ENCODE measurements at places on chromosomes 6 and 20.

DNA sequence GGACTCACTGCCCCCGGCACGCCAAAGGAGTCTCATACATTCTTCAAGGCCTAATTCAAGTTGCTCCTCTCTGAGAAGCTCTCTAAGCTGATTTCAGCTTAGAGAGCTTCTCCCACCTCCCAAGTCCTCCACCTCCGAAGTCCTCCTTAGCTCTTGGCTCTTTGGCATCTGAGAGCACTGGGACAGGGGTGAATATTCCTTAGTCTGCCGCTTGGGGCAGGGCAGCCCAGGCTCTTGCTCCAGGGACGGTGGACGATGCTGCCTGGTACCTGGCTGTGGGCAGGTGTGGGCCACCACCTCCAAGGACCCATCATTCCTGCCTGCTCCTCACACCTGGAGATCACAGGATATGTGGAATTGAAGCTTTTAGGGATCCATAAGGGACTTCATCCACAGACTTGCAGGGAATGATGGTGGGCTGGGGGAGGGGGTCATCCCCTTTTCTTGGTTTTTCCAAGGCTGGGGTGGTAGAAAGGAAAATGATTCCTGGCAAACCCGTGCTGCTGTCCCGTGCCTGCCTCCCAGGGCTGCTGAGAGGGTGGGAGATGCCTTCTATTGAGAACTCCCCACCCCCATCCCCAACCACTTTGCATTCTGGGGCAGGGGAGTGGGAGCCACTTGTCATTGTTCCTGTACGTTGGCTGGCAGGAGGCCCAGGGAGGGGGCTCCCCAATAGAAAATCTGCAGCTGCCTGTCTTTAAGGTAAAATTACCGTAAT lies 57.4 kb downstream of the ARHGAP40 start:
- DNase-seq: peak; percentile 53

GRCh38 chr6:88563277-88563625 lies 397.1 kb upstream of the CNR1 start:
- no peak for DNase-seq

- no peak for DNase-seq
These were observed 85.7 kb upstream of the RGS17 start for GRCh38 chr6:153216789-153217188.

DNA sequence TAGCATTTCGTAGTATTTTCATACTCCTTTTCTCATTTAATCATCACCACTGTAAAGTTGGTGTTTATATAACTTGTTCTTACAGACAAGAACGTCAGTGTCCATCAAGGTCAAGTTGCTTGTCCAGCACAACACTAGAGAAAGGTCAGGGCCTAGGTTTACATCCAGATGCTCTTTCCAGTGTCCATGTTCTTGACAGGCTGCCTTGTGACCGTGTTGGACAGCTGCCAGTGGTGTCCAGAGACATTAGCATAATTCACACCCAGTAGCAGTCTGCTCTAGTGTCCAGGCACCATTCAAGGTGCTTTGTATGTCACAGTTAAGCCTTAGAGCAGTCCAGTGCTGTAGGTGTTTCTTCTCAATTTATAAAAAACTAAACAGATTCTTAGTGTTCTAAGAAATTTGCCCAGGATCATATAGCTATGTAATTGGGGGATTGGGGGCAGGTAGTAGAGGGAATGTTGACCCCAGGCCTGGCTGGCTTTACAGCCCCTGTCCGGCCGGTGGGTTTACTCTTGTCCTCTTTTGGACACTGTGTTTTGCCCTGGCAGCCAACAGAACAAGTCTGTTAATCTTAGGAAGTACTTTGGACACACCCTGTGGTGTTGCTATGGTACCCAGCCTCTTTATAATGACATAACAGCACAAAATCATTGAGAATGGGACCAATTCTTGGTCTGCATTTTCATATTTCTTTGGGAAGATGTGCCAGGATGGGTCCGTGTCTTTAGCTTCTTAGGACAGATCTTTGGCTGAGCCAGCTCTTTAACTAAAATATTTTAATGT lies 8.0 kb downstream of the STK35 start:
- DNase-seq: peak; percentile 54

DNA sequence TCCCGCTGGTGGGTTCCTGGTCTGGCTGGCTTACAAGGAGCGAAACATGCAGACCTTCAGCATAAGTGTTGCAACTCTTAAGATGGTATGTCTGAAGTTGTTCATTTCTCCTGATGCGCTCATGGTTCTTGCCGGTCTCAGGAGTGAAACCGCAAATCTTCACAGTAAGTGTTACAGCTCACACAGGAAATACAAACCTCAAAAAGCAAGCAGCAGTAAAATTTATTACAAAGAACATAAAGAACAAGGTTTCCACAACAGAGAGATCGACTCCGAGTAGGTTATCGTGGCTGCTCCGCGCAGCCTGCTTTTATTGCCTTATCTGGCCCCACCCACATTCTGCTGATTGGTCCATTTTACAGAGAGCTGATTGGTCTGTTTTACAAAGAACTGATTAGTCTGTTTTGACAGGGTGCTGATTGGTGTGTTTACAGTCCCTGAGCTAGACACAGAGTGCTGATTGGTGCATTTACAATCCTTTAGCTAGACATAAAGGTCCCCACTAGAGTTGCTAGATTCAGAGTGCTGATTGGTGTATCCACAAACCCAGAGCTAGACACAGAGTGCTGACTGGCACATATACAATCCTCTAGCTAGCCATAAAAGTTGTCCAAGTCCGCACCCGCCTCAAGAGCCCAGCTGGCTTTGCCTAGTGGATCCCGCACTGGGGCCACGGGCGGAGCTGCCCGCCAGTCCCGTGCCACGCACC lies 39.2 kb downstream of the TRIM27 start:
- peak; percentile 70 for DNase-seq

DNA sequence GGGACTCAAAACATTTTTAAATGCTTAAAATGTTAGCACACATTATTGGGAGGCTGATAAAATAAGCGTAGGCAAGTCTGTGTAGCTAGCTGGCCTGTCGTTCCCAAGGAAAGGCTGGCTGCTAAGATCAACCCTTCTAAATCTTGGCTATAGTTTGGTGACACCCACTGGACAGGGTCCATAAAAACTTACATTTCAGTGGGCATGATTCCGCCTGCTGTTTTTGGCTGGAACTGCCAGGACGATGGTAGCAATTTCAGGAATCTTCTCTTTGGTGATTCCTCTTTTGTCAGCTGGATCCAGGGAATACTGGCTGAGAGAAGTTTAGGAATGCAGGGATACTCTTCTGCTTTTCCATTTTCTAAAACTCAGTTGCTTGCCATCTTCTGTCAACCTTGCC lies 162.2 kb downstream of the NKAIN2 start:
- no peak for DNase-seq

- DNase-seq: no peak
These were observed 162.9 kb downstream of the SOX4 start for GRCh38 chr6:21756487-21756886.

- DNase-seq: no peak
These were observed 14.4 kb downstream of the NT5E start for GRCh38 chr6:85464260-85464644.

- no peak for DNase-seq
These were observed 264.3 kb upstream of the RIMS1 start for GRCh38 chr6:71621918-71622519.

GRCh38 chr6:150765067-150765764 lies 100.3 kb upstream of the MTHFD1L start:
- no peak for DNase-seq

GRCh38 chr6:2752477-2753109 lies 1.9 kb upstream of the MYLK4 start:
- DNase-seq: no peak

DNA sequence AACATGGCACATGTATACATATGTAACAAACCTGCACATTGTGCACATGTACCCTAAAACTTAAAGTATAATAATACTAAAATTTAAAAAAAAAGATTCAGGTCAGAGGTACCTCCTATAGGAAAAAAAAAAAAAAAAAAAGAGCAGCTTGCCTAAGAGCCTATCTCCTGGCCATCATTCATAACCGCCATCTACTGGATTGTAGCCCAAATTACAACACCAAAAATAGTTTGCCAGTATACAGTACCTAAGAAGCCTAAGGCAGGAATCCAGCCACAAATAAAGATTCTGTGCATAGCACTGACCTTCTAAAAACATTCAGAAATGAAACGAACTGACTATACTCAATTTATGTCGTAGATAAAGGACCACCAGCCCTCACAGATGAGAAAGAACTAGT lies 438.4 kb upstream of the ADGRB3 start:
- DNase-seq: no peak

- no peak for DNase-seq
These were observed 150.2 kb downstream of the CDH26 start for GRCh38 chr20:60108397-60108796.

GRCh38 chr6:108565091-108565766 lies 4.5 kb downstream of the FOXO3 start:
- DNase-seq: peak; percentile 71

GRCh38 chr20:63545814-63546213 lies 1.7 kb downstream of the SRMS start:
- no peak for DNase-seq

DNA sequence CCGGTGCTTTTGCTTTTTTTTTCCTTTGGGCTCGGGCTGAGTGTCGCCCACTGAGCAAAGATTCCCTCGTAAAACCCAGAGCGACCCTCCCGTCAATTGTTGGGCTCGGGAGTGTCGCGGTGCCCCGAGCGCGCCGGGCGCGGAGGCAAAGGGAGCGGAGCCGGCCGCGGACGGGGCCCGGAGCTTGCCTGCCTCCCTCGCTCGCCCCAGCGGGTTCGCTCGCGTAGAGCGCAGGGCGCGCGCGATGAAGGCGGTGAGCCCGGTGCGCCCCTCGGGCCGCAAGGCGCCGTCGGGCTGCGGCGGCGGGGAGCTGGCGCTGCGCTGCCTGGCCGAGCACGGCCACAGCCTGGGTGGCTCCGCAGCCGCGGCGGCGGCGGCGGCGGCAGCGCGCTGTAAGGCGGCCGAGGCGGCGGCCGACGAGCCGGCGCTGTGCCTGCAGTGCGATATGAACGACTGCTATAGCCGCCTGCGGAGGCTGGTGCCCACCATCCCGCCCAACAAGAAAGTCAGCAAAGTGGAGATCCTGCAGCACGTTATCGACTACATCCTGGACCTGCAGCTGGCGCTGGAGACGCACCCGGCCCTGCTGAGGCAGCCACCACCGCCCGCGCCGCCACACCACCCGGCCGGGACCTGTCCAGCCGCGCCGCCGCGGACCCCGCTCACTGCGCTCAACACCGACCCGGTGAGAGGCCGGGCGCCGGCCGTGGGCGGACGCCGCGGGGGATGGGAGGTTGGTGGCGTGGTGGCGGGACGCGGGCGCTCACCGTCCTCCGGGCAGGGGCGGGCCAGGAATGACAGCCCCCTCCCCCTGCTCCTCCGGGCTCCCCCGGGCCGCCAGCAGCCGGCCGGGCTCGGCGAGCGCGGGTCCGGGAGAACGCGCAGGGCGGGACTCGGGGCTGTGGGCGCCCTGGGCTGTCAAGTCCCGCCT lies 606 bp downstream of the ID4 start:
- no peak for DNase-seq
